ENCODE measurements at places on chromosomes 1 and 21.

DNA sequence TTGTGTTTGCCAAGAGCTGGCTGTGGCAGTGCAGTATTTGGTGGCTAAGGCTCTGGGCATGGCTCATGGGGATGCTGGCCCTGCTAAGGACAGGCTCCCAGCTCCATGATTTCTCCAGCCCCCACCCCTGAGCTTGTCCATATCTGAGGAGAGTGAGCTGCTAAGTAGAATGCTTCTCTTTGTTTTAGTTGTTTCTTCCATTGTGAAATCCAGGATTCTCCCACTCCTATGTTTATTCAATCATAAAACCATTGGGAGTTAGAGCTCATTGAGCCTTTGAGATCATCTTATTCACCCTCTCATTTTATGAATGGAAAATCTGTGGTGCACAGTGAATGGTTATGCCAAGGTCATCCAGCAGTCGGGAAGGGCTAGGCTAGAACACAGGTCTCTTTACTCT is 188.8 kb downstream of the TNR start:
- no peak for DNase-seq

DNA sequence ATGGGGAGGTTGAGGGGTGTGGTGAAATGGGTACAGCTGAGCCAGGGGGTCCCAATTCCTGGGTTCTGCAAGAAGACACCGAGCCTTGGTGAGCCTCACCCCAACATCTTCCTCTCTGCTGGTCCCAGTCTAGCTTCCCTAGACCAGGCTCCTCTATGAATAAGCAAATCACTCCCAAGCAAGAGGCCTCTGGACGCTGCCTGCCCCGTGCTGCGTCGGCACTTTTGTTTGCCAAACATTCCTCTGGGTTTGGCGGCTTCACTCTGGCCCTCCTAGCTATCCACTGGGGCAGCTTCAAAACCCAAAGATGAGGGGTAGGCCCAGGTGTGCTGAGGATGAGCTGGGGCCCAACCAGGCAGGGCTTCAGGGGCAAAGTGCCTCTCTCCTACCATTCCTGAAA is 137.1 kb upstream of the CD34 start:
- no peak for DNase-seq

DNA sequence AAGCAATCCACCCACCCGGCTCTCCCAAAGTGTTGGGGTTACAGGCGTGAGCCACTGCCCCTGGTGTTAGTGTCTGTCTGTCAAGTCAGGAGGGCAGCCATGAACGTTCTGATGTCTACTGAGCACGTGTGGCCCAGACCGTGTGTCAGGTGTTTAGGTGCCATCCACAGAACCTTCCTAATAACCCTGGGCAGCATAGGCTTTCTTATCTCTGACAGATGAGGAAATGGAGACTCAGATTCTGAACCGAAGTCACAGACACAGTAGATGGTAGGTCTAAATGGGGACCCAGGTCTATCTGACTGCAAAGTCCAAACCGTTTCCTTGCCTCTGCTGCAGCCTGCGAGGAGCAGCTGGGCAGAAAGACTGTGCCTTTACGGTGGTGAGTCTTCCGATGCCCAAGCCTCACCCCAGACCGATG is 622 bp upstream of the IL6R start:
- DNase-seq, result no peak

- DNase-seq, result peak; percentile 75
Observed at GRCh38 chr1:150152772-150153456, 3.2 kb downstream of the PLEKHO1 start.

DNA sequence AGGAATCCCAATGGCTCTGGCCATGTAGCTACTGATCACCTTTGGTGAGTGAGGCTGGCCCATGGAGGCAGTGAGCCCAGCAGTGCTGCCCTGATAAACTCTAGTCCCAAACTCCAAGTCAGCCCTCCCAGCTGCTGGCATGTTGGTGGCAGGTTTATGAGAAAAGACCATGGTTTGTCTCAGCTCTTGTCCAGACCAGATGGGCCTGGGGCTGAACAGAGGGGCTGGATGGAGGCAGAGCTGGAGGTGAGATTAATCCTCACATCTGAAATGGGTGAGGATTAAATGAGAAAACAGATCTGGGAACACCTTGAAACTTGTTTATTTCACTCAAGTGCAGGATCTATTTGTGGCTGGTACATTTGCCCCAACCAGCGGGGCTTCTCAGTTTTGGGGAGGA is 3.2 kb downstream of the TMEM269 start:
- no peak for DNase-seq

DNA sequence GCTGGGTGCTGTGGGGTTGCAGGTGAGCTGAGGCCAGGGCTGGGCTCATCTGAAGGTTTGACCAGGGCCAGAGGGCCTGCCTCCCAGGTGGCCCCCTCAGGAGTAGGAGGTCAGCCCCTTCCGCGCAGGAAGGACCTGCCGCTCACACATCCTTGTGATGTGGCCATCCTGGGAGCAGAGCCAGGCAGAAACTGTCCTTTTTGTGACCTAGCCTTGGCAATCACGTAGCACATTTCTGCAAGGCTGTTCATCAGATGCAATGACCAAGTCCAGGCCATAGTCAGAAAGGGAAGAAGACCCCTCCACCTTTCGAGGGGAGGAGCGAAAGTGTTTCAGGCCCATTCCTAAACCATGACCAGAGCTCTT is 55.5 kb upstream of the TRAPPC10 start:
- no peak for DNase-seq

DNA sequence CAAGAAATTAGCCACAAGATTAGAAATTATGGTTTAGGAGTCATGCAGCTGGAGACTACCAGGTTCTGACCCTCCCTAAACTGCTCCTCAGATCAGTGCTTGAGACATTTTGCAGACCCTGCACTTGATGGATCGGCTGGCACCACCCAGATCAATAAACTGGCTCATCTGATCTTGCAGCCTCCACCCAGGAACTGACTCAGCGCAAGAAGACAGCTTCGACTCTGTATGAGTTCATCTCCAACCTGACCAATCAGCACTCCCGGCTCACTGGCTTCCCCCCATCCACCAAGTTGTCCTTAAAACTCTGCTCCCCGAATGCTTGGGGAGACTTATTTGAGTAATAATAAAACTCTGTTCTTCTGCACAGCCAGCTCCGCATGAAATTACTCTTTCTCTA is 40.0 kb downstream of the L1TD1 start:
- no peak for DNase-seq

DNA sequence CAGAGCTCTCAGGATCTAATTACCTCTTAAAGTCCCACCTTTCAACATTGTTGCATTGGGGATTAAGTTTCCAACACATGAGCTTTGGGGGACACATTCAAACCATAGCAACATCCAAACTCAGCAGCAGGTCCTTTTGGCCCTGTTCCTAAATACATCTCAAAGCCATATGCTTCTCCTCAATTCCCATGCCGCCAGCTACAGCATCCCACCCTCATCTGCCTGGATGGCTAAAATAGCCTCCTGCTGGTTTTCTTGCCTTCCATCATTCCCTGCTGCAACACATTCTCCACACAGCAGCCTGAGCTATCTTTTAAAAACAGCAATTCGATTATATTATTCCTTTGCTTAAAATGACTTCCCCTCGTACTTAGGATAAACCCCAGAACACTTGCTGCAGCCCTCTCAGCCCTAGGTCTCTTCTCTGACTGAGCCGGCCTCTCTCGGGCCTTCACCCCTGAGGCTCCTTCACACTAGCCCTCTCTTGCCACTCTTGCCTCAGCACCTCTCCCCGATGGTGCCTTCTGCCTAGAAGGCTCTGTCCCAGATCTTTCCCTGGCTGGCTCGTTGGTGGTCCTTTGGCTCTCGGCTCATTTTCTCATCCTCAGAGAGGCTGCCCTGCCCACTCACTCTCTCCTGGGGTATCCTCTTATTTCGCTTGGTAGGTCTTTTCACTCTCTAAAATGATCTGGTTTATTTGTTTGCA is 16.5 kb downstream of the MYBPH start:
- DNase-seq, result no peak

DNA sequence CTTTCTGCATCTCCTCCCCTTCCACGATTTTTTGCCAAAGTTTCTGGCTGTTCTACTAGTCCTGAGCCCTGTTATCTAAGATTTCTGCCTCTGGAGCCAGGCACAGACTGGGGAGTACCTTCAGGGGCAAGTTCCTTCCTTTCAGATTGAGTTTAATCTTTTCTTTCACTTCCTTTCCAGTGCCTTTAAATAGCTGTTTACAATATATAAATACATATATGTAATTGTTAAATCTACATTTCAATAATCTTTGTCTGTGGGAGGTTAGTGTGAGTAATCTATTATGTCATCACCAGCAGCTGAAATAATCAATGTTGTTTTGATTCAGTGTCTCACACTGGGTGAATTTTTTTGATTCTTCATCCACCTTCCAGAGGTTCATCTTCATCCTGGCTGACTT is 31.8 kb downstream of the DIPK1A start:
- DNase-seq, result no peak

DNA sequence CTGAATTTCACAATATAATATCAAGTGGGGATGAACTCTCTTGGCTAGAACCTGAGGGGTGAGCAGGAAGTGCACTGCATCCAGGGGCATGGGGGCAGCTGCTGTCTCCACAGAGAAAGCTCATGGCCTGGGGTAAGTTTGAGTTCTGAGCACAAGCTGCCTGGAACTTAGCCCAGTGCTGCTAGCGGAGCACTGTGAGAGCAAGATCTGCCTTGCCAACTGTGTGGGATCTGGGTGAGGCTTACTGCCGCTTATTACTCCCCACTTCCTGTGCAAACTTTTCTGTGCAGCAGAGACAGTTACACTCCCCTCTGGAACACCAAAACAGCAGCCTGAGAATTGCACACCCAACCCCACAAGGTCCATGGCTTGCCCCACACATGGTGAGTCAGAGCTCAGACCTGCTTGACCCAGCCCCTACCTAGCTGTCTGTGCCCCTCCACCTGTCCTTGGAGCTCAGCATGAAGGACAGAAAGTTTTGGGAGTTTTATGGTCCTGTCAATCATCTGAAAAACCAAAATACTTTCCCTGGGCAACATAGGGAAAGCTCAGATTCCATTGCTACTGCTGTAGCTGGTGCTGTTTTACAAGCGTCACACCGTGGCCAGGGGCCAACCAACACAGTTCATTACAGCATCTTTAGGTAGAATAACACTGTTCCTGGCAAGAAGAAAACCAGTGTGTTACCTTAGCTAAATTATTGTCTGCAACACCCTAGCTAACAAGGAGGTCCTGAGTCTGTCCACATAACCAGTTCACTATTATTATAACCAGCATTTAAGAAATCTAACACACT is 762.1 kb upstream of the NEGR1 start:
- DNase-seq, result peak; percentile 6

DNA sequence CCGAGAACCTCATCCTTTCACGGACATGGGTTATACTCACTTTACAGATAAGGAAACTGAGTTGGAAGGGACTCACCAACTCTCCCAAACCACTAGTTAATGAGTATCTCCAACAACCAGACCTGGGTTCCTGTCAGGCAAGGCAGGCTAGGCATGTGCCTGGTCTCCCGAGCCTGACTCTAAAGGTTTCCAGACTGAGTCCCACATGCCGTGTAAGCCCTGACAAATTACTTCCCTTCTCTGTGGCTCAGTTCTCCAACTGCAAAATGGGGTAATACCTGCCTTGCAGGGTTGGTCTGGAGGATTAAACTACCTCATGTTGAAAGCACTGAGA is 34.3 kb downstream of the SSBP3 start:
- no peak for DNase-seq

- DNase-seq, result peak; percentile 48
Observed at GRCh38 chr1:188782220-188782841, 1695.3 kb downstream of the BRINP3 start.

DNA sequence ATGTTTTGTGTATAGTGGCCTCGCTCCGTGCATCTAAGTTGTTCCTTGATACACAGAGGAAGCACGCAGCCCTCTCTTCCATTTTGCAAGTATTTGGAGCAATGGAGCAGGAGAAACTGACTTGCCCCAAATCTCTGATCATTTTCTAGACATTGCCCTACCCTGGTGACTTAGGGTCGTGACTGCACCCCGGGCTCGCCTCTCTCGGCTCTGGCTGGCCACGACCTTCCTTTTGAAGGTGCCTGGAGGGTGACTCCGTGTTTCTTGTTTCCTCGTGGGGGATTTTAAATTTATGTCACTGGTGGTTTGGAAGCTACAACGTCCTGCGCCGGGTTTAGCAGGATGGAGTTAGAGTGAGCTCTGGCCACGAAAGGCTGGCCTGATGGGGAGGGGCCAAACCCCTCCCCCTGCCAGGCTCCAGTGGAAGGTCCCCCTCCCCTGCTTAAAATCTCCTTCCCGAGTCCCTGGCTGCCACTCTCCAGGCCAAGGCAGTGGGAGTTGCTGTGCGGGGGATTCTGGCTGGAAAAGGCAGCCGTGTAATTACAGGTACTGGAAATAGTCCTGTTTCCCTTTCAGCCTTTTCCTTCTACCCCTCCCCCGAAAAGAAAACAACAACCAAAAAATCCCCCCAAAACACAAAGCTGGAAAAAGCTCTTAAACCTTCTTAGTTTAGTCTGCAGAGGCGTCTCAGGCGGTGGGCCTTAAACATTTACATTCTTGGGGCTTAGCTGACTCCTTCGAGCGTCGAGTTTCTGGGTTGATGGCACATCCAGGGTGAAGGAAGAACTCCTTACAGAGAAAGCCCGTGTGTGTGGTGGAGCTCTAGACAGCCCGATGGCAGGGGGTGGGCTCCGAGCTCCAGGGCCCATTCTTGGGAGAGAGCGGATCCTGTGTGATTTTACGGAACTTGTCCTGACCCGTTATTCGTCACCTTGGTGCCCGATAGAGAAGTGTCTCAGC is 28.1 kb downstream of the SPSB1 start:
- DNase-seq, result no peak

DNA sequence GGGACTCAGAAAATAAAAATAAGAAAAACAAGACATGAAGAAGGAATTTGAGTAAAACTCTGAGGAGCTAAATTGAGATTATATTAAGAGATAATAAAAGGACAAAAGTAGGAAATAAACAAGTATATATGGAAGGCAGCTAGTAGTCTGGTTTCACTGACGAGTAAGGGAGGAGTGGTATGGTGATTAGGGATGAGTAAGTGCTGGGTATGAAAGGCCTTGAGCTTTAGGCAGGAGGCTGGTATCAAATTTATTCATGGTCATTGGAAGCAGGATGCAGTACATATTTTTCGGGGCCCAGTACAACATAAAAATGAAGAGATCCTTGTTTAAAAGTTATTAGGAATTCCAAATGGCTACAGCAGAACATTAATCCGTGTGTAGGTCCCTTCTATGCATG is 789.7 kb upstream of the PRMT6 start:
- DNase-seq, result no peak

DNA sequence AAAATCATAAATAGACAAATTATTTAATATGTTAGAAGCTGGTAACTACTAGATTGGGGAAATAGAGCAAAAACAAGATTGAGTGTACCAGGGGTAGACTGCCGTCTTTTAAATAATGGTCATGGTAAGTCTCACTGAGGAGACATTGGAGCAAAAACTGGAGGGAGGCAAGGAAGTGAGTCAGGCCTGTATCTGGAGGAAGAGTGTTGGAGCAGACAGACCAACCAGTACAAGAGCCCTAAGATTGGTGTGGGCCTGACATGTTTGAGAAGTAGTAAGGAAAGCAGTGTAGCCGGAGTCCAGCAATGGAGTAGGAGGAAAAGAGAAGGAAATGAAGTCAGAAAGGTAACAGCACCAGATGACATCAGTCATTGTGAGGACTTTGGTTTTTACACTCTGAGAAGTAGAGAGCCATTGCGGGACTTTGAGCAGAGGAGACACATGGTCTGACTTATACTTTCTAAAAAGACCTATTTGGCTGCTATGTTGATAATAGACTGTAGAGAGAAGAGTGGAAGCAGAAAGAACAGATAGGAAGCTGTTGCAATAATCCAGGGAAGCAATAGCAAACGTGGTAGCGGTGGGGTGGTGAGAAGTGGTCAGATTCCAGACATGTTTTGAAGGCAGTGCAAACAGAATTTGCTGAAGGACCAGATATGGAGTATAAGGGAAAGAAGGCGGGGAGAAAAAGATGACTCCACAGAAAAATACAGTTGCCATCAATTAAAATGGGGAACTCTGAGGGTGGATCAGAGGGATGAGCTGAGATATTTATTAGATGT is 44.7 kb upstream of the GJA5 start:
- no peak for DNase-seq

All from fibroblast of skin of back (primary cell).